Thoracic aorta (tissue), 2 donors: ENCODE measurements at places on chromosomes 16 and 17.

GRCh38 chr17:67143318-67143717 lies 99.0 kb downstream of the CACNG1 start:
- DNase-seq: no peak

GRCh38 chr16:11560701-11561453 lies 25.8 kb downstream of the LITAF start:
- no peak for DNase-seq

DNA sequence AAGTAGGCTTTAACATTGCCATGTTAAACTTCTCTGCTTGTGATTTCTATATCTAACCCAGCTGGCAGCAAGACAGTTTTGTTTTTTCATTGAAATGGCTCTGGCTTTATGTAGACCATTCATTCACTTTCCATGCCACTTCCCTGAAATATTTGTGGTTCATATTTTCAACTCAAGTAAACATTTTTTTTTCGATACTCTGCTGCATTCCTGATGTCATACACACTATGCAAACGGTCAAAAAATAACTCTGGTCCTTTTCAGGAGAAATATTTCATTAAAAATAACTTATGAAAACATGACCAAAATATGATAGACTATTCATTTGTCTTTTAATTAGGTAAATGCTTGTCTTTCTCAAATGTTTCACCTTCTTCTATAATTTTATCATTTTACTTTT lies 116.3 kb downstream of the USP22 start:
- no peak for DNase-seq

- DNase-seq: no peak
Measured at GRCh38 chr17:65261682-65262636, 124.8 kb downstream of the RGS9 start.

DNA sequence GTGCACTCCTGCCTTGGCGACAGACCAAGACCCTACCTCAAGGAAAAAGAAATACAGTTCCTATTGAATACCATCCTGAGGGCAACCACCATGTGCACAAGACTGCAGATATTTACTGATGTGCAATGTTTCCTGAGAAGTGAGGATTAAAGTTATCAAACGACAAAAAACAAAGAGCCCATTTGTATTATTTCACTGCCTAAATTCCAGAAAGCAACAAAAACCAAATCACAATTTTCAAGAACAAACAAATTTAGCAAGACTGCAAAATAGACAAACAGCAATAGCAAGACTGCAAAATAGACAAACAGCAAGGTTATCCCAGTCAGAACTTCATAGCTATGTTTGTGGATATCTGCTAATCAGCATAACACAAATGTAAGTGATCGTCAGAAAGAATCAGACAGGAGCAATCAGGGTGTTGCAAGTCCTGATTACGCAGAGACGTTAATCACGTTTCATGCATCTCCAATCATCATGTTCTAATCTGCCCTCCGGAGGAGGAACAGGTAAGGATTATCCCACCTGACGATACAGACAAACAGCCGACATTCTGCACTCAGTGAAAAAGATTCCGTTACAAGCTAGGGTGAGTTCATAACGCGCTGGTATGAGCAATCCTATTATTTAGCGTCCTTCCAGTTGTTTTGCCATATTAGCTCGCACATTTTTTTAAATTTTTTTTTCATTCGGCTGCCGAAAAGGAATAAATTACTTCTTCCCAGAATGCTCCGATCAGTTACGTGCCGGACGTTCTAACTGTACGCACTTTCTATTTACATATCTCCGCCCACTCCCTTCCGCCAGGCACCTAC lies 2.9 kb downstream of the TMEM107 start:
- DNase-seq: no peak

GRCh38 chr17:50672071-50672470 lies 35.6 kb downstream of the ANKRD40 start:
- no peak for DNase-seq

DNA sequence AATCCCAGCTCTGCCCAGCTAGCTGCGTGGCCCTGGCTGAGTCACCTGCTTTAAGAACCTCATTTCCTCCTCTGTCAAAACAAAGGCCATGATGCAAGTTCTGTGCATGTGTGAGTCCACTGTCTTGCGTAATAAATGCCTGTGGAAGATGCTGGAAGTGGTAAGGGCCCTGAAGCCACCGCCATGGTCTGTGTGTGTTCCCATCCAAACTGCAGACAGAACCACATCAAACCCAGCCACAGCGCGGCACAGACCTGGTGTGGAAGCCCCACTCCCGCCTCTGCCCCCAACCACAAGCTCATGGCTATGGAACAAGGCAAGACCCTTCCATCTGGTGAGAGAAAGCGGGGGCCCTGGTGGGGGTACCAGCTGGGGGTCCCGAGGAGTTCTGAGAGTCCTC lies 26.0 kb downstream of the NECAB2 start:
- DNase-seq: no peak

DNA sequence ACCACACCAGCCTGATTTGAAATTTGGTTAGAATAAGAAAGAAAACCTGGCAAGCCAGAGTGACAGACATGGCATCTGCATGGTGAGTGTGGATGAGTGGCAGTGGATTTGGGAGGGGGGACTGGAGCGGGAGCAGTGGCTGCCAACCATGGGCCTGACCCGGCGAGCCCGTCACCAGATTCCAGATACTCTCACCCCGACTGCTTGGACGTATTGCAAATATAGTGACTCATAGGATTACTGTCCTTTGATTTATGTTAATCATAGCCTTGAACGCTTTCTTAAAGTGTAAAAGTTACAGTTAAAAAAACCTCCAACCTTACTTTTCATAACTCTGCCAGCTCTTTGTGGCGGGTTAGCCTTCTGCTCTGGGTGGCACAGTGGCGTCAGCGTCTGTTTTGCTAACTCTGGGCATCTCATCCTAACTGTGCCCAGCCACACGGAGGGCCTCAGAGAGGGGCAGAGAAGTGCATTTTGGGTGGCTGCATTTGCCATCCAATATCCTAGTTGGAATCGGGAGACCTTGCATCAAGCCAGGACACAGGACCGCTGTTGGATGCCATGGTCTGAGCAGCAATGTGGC lies 26.8 kb upstream of the FOXK2 start:
- no peak for DNase-seq

DNA sequence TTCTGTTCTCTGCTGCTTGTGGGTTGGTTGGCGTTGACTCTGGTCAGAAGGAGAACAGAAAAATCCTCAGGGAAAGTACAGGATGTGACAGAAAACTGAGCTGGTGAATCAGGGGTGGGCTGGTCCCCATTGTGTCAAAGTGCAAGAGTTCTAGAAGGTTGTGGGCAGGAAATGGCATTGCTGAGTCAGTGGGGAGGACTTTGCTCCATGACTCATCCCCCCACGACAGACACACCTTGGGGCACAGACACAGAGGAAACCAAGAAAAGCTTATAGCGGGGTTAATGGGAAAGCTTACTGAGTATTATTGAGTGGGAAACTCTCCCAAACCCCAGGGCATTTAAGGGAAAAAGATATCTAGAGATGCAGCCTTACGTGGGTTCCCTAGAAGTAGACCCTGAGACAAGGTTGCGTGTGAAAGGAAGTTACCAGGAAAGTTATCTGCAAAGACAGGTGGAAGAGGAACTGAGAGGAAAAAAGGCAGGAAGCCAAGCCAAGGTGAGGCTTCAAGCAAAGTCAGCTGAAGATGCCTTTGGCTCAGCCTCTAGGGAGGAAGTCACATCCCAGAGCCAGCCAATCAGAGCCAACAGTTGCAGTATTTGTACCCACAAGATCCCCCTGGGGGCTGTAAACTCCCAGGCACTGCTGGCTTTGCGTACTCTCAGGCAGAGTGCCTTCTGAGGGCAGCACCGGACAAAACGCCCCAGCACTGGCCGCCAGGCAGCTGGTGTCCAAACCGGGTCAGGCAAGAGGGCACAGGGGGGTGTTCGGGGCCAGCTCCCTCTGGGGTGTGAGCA lies 86.4 kb downstream of the FOXL1 start:
- DNase-seq: no peak

DNA sequence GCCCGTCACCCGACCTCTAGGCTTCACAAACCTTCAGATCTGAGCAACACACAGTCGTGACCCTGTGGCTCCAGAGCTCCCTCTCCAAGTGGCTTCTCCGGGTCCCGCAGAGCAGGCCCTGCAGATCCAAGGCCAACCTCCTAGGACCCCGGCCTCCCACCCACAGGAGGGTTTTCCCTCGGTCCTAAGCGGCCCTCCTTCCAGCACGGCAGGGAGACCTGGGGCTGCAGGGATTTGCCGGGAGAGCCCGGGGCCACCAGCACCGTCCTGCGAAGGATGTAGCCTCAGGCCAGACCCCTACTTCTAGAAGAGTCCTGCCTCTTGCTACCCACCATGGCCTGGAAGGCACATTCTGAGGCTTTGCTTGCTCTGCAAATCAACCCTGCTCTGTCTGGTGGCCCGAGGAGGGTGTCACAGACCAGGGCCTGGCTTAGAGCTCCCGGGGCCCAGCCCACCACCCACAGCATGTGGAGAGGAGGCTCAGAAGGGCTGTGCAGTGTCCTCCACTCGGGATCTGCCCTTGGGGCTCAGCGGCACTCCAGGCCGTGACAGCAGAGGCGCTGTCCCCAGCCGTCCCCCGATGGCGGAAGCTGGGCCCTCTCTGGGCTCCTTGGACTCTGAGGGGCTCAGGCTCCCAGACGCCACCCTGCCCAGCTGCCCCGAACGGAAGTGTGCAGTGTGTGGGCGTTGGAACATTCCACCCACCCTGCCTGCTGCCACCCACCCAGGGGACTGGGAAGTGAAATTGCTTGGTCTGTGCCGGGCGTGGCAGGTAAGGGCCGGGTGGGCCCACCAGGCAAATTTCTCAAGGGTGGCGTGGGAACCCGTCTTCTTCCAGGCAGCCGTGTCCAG lies 28.8 kb upstream of the ACSF3 start:
- no peak for DNase-seq

- no peak for DNase-seq
Measured at GRCh38 chr16:84462296-84463210, 41.9 kb downstream of the MEAK7 start.

GRCh38 chr16:82584553-82585152 lies 42.1 kb upstream of the CDH13 start:
- no peak for DNase-seq

DNA sequence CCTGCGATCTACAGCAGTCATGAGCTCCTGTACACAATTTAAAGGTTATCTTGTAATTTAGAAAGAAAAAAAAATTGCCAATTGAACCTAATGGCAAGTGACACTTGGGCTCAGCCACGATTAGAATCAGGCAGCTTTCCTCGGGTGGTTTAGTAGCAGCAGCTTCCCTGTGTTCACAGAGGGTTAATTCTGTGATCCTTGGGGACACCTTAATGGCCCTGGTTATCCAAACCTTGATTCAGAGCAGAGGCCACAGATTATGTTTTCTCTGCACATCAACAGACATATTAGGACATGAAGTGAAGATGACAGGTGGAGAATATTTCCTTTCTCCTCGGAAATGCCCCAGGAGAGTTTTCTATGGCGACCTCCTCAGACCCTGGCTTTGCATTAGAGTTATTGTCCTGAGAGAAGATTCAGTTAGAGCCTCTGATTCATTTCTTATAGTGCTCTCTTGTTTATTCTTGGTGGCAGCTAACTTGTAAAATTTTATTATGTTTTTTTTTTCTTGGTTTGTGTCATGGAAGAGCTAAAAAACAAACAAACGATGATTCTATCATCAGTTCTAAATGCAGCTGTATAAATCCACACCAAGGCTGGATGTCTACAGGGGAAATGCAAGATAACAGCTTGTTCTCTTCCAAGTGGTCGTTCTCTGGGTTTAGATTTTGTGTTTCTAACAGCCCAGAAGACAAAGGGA lies 351.2 kb upstream of the DYNLRB2 start:
- DNase-seq: no peak

- DNase-seq: no peak
Measured at GRCh38 chr16:88499836-88500251, 46.8 kb downstream of the ZFPM1 start.

DNA sequence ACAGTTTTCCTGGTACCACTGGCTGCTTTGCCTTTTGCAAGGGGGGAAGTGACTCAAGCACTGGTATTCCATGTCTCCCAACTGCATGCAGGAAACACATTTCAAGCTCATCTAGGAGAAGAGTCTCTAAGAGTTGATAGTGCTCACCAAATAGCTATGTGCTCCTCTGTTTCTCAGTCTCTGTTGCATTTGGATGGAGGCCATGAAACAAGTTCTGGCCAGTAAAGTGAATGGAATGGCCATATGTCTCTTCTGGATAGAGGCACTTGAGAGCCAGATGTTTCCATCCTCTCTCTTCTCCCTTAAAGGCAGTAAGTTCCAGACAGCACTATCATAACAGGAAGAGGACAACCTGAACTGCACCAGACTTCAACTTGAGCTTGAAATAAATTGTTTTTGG lies 60.6 kb downstream of the C16orf82 start:
- no peak for DNase-seq

DNA sequence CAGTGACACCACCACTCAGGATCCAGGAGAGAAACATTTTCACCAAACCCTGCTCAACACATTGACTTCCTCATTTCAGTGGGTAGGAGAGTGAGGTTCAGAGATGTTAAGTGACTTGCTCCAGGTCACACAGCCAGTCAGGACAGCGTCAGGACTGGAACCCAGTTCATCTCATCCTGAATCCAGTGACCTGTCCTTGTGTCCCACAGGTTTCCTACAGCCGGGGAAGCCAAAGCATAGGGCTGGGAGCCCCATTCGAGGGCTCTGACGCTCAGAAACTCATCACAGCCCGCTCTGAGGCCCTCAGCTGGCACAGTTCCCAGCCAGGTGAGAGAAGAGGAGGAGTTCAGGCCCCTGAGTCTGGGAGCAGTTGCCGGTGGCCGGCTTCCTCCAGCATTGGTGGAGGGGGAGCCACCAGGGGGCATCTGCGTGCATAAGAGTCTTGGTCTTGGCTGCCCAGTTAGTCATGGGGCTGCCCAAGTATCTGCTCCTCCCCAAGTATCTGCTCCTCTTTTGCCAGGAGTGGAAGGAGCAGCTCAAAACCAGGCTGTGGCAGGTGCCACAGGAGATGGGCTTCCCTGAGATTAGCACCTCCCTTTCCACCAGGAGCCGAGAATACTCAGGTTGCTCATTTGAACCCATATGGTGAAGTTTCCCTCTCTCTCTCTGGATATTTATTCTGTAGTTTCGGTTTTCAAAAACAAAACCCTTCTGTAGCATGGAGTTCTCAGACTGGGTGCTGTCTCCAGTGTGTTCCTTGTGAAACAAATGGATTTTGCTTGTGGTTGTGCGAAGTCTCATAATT lies 56.0 kb downstream of the TNFRSF13B start:
- no peak for DNase-seq

DNA sequence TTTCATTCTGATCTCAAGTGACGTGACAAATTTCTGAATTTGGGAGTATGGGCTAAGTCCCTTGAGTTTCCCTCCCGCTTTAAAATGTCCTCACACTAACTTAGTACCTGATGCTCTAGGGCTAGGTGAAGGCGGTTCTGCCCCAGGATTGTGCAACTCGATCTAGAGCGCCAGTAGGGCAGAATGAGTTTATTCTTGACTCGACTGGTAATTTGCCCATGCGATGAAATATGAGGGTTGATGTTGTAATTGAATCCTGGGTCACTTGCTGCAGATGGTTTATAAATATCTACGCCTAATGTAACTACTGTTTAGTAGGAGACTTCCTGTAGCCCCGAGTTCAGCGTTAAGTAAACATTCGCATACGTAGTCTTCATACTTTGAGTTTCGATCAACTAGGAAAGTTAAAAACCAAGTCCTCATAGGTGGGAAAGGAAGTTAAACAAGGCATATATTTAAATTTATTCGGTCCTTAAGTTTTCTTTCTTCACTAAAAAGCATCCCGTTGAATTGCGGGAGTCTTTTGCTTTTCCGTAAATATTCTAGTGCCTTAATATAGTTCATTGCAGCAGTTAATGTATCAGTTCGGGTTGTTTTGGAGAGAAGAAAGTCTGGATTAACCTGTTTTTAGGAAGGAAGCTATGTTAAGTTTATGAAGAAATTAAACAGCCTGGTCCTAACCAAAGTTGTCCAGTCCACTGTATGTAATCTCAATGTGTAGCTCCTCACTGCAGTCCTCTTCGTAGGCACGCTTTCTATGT lies 1.6 kb downstream of the CTCF start:
- no peak for DNase-seq
